Ureter (tissue), 1 donor: ENCODE measurements at places on chromosomes 1 and 21.
A peak's percentile ranks its signal among the peaks of the same experiment; 100 is the strongest.

GRCh38 chr1:57492586-57493226 lies 68.8 kb upstream of the DAB1 start:
- DNase-seq: no peak

DNA sequence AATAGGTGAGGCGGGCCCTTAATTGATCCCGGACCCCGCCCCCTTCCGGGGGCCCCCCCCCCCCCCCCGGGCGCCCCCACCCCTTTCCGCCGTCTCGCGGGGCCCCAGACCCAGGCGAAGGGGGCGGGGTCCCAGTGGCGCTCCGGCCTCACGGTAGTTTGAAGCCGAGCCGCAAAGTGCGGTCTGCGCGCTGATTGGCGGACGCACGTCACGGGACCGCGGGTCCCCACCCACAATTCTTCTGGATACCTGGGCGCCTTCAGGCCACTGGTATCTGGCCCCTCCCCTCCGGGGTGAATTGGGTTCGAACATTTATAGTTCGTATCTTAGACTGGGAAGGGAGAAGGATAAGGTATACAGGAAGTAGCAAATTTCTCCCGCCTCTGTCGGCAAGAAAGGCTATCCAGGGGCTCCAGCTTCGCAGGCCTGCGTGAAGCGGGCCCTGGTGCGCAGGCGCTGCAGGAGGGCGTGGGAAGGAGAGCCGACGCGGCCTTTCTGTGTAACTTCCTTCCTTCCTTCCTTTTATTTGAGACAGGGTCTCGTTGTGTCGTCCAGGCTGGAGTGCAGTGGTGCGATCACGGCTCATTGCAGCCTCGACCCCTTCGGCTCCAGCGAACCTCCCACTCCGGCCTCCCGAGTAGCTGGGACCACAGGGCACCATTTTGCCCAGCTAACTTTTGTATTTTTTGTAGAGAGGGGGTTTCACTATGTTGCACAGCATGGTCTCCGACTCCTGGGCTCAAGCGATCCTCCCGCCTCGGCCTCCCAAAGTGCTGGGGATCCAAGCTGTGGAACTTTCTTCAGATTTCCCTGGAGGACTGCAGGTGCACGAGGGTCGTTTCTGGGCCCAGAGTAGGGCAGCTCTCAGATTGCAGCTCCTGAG lies 564 bp upstream of the HMGN1 start:
- DNase-seq: peak; percentile 97

DNA sequence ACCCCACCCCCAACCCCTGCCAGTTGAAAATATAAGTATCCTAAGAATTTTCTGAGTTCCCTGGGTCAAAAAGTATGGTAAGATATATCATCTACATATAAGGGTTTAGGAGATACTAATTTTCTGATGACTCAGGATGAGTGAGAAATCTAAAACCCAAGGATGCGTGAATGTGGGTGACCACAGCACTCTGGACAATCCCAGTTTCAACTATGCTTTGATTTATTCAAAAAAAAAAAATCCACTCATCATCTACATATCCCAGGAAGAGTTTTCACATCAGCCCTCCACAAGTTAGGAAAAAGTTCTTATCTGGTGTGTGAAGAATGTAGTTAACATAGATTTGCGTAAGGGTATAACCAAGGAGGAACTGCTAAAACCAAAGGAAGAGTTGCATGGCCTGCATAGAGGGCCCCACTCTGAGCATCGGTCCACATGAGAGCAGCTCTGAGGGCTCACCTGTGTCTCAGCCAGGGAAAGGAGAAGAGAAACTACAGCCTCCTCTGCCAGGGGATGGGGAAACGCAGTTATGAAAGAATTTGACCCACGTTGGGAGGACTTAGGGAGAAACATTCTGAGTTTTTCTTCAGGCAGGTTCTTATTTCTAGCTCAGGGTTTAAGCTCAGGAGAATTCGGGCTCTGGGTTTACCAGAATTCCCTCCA lies 18.8 kb downstream of the LAMB3 start:
- no peak for DNase-seq

- no peak for DNase-seq
Measured at GRCh38 chr1:226722240-226722900, 16.7 kb downstream of the ITPKB start.

DNA sequence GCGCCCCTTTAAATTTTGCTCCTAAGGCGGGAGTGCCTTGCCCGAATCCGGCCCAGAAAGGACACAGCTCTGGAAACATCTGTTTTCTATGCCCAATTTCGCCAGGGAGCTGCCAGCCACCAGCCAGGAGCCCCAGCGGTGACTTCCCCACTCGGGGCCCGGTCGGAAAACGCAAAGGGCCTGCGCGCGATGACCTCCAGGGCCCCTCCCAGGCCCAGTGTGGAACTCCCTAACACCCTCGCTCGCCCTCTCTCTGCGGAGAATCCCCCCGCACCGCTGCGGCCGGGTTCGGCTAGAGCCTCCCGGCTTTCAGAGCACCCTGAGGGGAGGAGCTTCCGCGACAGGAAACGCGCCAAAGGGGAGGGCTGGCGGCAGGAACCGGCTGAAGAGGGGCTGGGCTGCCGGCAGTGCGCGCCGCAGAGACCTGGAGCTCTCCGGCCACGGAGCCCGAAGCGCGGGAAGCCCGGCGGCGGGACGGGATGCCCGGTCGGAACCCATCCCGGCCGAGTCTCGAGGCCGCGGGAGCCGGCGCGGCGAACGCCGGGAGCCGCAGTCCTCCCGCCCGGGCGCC lies 505 bp downstream of the CLSPN start:
- peak; percentile 85 for DNase-seq
